ENCODE measurements at places on chromosomes 5 and 9.
A peak's percentile ranks its signal among the peaks of the same experiment; 100 is the strongest.

DNA sequence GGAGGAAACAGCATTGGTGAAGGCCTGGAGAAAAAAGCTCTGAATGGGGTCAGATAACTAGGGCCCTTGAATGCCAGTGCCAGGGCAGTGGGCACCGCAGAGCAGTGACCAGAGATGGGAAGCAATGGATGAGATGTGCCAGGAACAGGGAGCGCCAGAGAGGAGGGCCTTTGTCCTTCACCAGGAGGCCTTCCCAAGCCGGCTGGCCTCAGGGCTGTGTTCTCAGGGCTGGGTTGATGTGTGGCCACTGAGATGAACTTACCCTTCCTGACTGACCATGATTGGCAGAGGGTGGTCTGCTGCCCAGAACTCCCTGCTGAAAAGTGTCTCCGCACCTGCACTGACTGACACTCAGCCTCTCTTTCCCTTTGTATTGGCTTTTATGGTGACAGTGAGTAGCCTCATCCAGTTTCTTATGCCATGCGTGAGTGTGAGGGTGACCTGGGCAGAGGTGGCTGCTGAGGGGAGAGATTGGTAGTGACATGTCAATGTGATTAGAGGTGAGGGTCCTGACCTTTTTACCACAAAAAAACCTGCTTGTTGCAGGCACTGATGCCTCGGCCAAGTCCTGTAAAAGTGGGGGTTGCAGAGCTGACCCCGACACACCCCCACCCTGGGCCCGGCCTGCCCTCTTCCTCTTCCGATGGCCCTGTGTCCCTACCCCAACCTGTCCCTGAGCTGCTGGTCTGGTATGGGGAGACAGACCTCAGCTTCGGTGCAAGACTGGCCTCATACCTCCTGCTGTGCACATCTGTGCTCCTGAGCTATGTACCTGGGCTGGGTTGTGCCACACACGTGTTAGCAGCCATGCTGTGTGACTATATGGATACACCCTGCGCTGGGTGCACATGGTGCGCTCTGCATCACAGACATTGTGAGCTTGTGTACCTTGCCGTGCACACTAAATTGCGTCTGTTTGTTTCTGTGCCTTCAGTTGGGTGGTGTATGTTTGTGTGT lies 57.1 kb upstream of the PSD2 start:
- DNase-seq: no peak

DNA sequence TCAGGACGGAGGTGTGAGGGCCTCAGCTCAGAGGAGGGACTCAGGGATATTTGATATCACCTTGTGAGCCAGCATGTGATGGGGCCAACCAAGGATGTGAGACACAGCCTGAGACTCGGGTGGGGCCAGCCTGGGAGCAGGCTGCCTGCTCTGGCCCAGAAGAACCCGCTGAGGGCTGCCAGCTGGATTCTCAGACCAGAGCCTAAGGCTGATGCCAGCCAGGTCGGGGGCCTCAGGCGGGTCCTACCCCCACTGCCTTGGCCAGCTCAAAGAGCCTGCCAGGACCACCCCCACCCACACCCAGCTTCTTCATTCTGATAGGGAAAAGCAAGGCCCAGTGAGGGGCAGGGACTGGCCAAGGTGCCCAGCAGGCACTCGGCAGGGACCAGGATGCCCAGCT lies 20.3 kb upstream of the DUSP1 start:
- DNase-seq: no peak

DNA sequence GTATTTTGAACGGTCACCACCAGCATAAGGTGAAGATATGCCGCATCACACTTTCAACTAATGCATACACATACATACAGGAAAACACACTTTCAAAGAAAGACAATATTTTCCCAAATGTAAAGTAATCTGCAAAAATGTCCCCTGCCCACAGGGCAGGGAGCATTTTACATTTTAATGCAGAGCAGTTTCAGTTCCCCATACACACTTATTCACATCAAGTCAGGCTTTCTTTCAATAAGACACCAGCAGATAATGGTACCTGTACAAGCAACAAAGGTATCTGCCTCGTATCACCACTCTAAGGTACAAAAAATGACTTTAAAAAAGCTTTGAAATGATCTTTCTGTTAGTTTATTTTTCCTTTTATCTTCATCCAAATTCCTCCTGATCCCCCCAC lies 247.1 kb upstream of the CCNG1 start:
- DNase-seq: no peak

DNA sequence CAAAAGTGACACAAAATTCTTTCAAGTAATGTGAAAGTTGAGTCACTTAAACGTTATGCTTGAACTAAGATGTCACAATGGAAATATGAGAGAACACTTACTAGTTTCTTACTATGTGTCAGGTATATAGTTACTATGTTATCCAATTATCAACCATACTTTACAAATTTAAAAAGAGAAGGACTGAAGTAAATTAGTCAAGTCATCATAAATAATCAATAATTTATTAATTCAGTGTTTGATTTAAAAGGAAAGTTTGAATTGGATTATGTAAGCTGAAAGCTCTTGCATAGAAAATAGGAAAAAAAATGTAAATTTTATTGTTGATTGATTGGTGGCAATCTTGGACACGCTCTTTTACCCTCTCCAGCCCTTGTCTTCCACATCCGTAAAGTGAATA lies 76.3 kb downstream of the GABRA1 start:
- no peak for DNase-seq

GRCh38 chr9:131465401-131465800 lies 37.3 kb upstream of the POMT1 start:
- DNase-seq: no peak

DNA sequence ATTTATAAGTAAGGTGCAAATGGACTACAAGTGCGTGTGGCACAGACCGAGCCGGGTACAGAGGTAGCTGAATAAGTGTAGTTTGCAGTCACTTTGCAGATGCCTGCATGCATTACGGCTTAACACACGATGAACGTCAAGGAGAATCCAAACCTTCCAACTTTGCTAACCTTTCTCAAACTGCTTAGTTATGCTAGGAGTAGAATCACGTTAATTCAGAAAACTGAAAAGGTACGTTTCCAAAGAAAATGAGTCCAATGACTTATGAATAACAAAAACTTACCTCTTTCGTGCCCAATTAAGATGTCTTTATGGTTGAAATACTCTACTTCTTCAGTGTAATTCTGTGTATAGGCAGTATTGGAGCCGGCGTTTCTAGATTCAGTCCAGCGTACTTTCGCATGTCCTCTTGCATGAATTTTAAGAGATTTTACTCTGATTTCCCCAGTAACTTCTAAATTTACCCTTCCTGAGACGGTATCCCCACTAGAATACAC lies 539 bp downstream of the ARRDC3 start:
- DNase-seq: peak; percentile 16

- DNase-seq: no peak
Measured at GRCh38 chr5:132000677-132001453, 10.6 kb downstream of the ACSL6 start.

- DNase-seq: no peak
Measured at GRCh38 chr9:15404171-15404570, 18.5 kb upstream of the SNAPC3 start.

- DNase-seq: no peak
Measured at GRCh38 chr5:66616520-66617225, 20.5 kb downstream of the MAST4 start.

DNA sequence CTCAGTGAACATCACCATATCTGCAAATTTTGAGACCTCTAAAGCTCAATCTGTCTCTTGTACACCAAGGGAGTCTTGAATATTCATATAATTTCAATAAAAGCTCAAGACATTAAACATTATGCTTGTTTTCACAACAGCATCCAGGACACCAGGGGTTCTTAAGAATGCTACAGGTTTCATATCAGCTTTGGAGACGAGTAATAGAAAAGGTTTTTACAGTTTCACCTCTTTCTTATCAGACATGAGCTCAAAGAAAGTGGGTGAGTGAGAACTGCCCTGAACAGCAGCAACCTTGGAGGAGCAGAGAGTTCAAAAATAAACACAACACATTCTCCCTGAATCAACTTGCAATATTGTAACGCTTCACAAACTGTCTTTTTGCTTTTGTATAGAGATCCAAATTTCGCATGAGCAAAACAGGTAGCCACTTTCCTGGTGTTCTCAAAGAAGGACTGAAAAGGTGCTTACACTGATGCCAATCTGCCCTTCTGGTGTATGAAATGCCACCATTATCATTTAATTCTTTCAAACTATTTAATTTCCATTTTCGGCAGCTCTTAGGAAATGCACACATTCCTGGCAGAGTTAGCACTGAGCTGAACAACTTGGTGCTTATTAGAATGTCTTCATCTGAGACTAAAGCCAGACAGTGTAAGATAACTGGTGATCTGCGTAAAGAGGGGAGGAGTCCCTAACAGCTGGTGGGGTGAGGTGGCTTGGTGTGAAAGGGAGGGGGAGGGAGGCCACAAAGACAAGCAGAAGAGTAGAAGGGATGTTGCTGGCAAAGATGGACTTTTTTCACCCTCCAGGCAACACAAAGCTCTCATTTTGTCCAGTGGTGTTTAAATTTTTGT lies 535.3 kb downstream of the PDE4D start:
- no peak for DNase-seq

- no peak for DNase-seq
Measured at GRCh38 chr5:58088941-58089340, 370.9 kb downstream of the PLK2 start.

- no peak for DNase-seq
Measured at GRCh38 chr9:77911928-77912327, 119.7 kb downstream of the GNAQ start.

DNA sequence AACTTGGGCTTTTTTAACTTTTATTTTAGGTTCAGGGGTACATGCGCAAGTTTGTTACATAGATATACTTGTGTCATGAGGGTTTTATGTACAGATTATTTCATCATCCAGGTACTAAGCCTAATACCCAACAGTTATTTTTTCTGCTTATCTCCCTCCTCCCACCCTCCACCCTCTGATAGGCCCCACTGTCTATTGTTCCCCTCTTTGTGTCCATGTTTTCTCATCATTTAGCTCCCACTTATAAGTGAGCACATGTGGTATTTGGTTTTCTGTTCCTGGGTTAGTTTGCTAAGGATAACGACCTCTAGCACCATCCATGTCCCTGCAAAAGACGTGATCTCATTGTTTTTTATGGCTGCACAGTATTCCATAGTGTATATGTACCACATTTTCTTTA lies 172.1 kb downstream of the SNCAIP start:
- no peak for DNase-seq

Data from activated CD4-positive, alpha-beta T cell treated with anti-CD3 and anti-CD28 coated beads for 4 hours (primary cell).